NCI-H1436 (cell line): ENCODE measurements at places on chromosomes 5 and 9.

- no peak for DNase-seq
Measured at GRCh38 chr9:137148661-137149060, 9.7 kb downstream of the GRIN1 start.

GRCh38 chr5:174323878-174324281, 278.4 kb downstream of the NSG2 start:
- DNase-seq: no peak

GRCh38 chr5:171431251-171431777, 11.9 kb downstream of the FGF18 start:
- no peak for DNase-seq

DNA sequence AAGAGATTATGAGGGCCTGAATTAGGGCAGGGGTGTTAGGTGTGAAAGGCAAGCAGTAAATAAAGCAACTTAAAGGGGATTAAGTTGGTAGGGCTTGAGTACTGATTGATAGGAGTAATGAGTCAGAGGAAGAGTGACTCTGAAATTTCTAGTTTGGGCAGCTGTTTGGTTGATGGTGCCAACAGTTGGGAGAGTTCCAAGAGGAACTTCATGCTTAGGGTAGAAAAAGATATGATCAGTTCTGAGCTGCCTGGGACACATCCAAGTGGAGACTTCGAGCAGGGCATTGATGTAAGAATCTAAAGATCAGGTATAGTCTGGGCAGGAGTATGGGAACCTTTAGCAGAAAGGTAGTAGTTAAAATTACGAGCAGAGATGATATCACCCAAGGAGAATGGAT, 10.2 kb downstream of the MAMDC2 start:
- DNase-seq: no peak
